Neural crest cell (in vitro differentiated cells): ENCODE measurements at places on chromosomes 11 and 22. TPM values are rescaled to one million over a fixed set of nuclear protein-coding genes. Genes with fewer than 3 reads are reported as not detected.

The SSTR3 gene
- 0.09 TPM in 2 replicates for total RNA-seq

The SLC15A3 gene
- total RNA-seq, result 7.4 and 10.4 TPM in 2 replicates

DNA sequence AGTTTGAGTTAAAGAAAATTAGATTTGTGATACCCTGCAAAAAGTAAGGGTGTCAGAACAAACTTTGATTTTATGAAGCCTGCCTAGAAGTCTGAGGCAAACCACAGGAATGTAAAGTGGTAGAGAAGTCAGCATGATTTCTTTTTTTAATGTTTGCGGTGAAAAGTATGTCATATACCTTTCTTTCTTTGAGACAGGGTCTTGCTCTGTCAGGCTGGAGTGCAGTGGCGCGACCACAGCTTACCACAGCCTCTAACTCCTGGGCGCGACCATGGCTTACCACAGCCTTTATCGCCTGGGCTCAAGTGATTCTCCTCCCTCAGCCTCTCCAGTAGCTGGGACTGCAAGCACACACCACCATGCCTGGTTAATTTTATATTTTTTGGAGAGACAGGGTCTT, 4.7 kb downstream of the API5 start:
- no peak for DNase-seq

- DNase-seq, result no peak
Observed at GRCh38 chr22:37020192-37020479, 594 bp downstream of the MPST start.

- DNase-seq, result no peak
Observed at GRCh38 chr11:114073007-114073827, 13.7 kb downstream of the ZBTB16 start.

- DNase-seq, result no peak
Observed at GRCh38 chr22:20653012-20653794, 120.7 kb upstream of the SERPIND1 start.

DNA sequence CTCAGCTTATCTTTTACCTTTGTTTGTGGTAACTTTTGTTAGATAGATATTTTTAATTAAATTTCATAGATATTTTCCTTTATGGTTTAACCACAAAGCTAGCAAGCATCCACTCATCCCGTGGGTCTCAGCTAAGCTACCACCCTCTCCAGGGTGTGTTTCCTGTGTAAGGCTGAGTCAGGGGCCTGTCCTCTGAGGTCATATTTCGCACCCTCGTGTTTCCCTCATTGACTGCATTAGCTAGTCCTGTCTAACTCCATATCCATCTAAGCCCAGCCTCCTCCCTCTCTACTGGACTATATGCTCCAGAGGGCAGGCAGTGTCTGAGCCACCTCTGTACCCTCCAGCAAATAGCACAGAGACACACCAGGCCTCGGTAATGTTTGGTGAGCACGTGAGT, 16.7 kb downstream of the XRRA1 start:
- DNase-seq, result no peak

The PATE2 gene
- total RNA-seq, result 0.70 TPM in 1 of 2 replicates, not detected in the other

DNA sequence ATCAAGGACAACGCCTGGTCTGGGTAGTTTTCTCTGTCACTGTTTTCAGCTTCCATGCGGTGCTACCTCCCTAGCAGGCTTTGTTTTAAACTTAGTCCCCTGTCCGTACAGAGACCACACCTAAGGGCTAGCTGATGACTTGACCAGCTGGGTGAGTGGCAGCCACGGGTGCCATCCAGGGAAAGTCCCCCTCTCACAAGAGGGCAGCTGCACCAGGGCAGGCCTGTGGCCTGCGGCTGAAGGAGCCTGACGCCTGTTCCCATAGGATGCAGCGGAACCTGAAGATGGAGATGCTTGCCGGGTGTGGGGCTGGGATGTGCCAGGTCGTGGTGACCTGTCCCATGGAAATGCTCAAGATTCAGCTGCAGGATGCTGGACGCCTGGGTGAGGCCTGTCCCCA, 19.9 kb downstream of the SLC25A18 start:
- DNase-seq, result no peak

The OR8D1 gene
- total RNA-seq, result not detected in 2 replicates

The CHID1 gene
- 81.8 and 82.4 TPM in 2 replicates for total RNA-seq

DNA sequence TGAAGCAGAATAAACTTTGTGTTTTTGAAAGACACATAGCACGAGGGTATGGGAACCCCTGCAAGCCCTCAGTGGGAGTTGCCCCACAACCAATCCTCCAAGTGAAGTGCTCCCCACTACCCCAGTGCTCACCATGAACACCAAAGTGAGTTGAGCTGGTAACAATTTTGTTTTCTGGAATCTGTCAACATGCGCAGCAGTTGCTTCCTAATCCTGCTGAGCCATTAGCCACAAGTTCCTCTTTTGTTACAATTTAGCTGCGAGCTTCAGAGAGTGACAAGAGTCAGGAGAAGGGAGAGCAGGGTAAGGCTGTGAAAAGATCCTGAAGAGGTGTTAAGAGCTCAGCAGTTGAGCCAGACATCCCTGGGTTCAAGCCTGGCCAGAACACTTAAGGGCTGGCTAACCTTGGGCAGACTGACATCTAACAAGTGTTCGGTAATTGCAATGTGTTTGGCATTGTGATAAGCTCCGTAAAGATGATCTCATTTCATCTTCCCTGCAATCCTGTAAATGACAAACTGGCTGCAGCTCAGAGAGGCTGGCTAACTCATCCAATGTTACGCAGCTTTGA, 24.1 kb upstream of the ASPHD2 start:
- DNase-seq, result no peak
